ENCODE measurements at places on chromosomes 5 and 9.

- no peak for DNase-seq
Measured at GRCh38 chr9:125432715-125433385, 171.2 kb downstream of the GAPVD1 start.

GRCh38 chr5:41721516-41721915 is 148.7 kb downstream of the OXCT1 start:
- no peak for DNase-seq

GRCh38 chr5:68342693-68343092 is 127.1 kb downstream of the PIK3R1 start:
- no peak for DNase-seq

- DNase-seq = no peak
Measured at GRCh38 chr5:164235300-164235891, 730.0 kb downstream of the MAT2B start.

DNA sequence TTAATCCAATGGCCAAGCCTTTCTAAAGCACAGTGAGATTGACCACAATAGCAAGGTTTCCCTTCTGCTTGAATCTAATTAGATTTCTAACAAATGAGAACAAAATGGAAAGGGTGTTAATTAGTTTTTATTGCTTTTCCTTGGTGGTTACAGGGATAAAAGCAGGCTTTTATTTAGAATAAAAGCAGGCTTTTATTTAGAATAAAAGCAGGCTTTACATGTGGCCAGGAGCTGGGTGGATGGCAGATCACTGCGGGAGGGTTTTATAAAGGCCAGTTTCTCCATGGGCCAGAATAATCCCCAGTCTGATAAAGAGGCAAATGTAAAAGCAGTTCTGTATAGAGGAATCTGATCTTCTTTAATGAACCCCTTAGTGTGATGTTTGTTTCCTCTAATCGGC is 470.2 kb downstream of the TMEM232 start:
- no peak for DNase-seq

- DNase-seq = no peak
Measured at GRCh38 chr5:81898403-81898802, 73.4 kb upstream of the ATG10 start.

- DNase-seq = no peak
Measured at GRCh38 chr9:109270971-109271925, 49.6 kb downstream of the EPB41L4B start.

GRCh38 chr5:127206320-127207113 is 84.1 kb upstream of the MEGF10 start:
- no peak for DNase-seq

DNA sequence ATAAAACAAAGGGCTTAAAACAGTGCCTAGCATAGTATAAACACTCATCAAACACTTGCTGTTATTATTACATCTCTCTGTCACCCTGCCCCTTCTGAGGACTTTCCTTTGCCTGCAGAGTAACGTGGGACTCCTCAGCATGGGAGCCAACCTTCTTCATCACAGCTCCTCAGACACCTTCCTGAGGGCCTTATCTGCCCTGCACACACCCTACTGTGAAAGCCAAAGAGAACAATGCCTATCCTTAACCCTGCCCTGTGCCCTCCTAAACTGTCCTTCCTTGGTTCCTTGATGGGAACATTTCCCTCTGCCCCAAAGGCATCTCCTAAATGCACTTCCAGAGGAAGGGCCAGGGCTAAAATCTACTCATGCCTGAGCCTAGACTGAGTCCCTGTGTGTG is 20.6 kb upstream of the HAND1 start:
- DNase-seq = no peak

GRCh38 chr5:51388488-51389287 is 5.4 kb downstream of the ISL1 start:
- no peak for DNase-seq

GRCh38 chr9:121558473-121558872 is 58.8 kb upstream of the GGTA1 start:
- no peak for DNase-seq

DNA sequence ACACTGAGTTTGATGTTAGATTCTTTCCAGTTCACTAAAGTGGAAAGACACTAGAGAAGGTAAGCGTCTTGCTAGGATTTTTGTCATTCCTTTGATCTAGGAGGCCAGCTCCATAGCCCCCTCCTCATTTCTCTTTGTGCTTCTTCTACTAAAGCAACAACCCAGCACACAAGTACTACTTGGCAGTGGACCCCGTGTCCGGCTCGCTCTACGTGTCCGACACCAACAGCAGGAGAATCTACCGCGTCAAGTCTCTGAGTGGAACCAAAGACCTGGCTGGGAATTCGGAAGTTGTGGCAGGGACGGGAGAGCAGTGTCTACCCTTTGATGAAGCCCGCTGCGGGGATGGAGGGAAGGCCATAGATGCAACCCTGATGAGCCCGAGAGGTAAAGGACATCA is 76.6 kb upstream of the WWC1 start:
- DNase-seq = no peak

DNA sequence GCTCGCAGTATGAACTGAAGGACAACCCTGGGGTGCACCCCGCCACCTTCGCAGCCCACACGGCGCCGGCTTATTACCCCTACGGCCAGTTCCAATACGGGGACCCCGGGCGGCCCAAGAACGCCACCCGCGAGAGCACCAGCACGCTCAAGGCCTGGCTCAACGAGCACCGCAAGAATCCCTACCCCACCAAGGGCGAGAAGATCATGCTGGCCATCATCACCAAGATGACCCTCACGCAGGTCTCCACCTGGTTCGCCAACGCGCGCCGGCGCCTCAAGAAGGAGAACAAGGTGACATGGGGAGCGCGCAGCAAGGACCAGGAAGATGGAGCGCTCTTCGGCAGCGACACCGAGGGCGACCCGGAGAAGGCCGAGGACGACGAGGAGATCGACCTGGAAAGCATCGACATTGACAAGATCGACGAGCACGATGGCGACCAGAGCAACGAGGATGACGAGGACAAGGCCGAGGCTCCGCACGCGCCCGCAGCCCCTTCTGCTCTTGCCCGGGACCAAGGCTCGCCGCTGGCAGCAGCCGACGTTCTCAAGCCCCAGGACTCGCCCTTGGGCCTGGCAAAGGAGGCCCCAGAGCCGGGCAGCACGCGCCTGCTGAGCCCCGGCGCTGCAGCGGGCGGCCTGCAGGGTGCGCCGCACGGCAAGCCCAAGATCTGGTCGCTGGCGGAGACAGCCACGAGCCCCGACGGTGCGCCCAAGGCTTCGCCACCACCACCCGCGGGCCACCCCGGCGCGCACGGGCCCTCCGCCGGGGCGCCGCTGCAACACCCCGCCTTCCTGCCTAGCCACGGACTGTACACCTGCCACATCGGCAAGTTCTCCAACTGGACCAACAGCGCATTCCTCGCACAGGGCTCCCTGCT is 3.8 kb downstream of the IRX1 start:
- DNase-seq = no peak

GRCh38 chr9:79562749-79563386 is 8.9 kb upstream of the TLE4 start:
- no peak for DNase-seq

GRCh38 chr5:67211926-67212325 is 15.3 kb upstream of the CD180 start:
- DNase-seq = no peak

- no peak for DNase-seq
Measured at GRCh38 chr5:74851684-74852353, 14.4 kb downstream of the FAM169A start.

- DNase-seq = no peak
Measured at GRCh38 chr9:10000669-10001068, 612.1 kb downstream of the PTPRD start.

- DNase-seq = no peak
Measured at GRCh38 chr5:54909911-54910870, 75.2 kb downstream of the ESM1 start.

GRCh38 chr5:132375957-132376356 is 6.4 kb downstream of the SLC22A5 start:
- DNase-seq = no peak

DNA sequence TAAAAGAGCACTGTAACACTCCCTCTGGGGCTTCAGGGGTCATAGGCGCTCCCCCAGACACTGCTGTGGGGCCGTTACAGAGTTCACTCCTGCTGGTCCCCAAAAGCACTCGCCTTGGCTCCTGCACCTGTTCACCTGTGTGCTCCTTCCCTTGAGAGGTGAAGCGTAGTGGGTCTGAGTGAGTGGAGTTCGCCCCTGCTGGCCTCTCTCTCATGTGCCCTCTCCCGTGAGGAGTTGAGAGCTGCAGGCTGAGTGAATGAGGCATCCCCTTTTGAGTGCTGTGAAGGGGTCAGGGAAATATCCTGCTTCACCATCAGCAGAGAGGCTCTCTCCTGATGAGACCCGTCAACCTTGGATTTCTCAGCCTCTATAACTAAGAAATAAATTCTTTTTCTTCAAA is 134.6 kb upstream of the TUT7 start:
- DNase-seq = no peak

DNA sequence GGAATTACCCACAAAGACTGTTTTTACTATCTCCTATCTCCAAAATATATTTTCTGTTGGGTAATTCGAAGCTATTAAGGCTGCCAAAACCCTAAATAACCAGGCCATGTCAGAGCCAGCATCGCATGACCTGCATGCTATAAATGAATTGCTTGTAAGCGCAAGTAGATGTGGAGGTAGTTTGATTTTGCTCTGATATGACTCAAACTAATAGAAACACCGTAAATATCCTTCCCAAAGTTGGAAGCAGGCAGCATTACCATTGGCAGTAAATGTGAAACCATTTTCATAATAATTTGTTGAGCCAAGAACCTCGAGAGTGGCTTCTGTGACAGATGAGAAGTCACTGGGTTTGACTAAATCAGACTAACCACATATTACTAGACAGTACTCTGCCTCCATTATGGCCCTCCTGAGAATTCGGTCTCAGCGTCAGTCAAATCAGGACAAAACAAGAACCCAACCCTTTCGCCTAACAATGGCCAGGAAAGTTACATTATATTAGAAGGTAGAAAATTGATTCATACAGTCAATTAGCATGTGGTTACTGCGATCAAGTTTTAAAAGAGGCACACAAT is 289.8 kb downstream of the SPOCK1 start:
- DNase-seq = no peak

- no peak for DNase-seq
Measured at GRCh38 chr5:109882546-109882945, 192.8 kb downstream of the MAN2A1 start.

GRCh38 chr5:143592648-143593047 is 189.2 kb upstream of the NR3C1 start:
- DNase-seq = no peak
